ENCODE measurements at places on chromosomes 6 and 20.

DNA sequence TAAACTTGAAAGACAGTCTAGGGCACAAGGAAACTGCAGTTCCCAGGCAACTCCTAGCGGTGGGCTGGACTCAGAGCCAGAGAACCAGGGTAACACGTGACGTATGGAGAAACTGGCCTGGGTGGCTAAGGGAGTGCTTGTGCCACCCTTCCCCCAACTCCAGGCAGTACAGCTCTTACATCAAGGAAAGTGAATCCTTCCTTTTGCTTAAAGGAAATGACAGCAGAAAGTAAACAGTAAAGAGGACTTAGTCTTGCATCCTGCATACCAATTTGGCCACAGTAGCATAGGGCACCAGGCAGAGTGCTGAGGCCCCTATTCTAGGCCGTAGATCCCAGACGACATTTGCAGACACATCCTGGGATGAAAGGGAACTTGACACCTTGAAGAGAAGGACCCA, 322.8 kb downstream of the CD109 start:
- DNase-seq, result no peak

DNA sequence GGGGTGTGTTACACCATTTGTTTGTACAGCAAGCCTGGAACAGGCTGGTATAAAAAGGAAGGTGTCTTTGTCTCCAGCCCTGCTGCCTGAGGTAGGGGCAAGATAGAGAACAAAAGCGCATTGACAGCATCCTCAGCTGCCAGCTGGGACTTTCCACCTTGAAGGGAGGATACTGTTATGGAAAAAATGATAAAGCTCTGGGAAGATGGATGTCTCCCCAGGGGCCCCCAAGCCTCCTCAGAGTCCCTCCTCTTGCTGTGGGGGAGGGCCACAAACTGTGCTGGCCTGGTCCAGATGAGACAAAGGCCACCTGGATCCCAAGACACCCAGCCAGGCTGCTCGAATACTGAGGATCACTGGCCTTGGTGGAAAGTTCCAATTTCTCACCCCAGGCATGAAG, 13.0 kb downstream of the REM1 start:
- no peak for DNase-seq

DNA sequence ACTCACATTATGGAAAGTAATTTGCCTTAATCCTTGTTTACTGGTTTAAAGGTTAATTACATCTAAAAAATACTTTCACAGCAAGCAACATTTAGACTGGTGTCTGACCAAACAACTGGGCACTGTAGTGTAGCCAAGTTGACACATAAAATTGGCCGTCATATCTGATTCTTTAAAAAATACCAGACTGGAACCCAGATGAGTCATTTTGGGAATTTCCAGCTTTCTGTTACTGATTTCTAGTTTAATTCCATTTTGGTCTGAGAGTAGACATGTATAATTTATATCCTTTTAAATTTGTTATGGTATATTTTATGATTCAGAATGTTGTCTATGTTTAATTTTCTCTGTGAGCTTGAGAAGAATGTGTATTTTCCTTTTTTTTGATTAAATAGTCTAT, 44.1 kb downstream of the SCP2D1 start:
- no peak for DNase-seq

DNA sequence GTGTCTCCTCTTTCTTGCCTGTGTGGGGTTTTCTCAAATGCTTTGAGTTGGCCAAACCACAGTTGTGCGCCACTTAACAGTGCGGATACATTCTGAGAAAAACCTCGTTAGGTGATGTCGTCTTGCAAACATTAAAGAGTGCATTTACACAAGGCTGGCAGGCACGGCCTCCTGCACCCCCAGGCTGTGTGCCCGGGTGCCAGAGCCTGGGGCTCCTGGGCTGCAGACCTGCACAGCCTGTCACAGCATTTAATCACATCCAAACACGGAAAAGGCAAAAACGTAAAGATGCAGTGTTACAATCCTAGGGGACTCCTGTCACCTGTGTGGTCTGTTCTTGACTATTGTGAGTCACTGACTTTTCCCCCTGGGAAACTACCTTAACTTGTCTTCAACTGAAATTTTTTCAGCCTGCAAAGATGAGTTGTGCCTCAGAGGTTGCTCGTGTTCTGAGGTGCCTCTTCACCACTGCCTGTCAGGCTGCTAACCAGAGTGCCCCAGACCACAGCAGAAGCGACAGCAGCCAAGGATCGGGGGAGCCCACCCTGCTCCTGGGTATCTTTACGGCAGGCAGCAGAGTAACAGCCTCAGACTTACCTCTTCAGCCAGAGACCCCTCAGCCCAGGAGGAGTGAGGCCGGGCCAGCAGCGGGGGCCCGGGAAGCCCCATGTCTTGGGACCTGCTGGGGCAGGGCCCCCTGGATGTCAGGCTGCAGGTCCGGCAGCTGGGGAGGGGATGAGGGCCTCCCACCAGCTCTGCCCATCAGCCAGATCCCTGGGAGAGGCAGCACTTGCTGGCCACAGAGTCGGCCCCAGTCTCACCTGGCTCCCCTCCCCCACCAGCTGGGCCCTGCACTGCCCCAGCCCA, 683 bp upstream of the C20orf204 start:
- DNase-seq, result no peak

DNA sequence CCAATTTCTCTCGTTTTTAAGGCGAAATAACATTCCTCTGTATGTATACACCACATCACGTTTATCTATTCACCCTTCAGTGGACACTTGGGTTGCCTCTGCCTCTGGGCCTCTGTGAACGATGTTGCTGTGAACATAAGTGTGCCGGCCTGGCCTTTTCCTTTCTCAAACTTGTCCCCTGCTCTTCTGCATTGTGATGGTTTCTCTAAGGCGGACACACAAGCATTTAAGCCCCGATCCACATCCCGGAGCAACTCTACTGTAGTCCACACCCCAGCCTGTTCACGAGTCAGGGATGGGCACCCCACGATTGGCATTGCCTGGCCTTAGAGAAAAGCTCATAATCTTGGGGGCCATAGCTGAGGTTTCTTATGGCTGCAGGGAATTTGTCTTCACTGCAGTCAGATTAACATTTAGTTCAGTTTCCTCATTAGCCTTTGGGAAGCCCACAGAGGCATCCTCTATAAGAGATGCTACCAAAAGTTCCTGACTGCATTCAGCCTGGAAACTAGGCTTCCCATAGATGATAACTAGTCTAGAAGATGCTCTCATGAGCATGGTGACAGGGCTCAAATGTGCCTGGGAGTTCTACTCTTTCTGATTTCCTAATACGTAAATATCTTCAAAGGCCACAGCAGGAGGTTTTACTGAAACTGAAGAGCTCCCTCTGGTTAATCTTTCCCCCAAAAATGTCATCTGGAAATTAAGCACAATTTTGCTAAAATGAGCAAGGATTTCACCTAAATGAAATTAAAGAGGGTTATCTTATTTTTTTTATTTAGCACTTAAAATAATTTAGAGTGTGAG, 762 bp downstream of the ZC3H12D start:
- no peak for DNase-seq

GRCh38 chr6:45688180-45688579, 310.4 kb upstream of the SUPT3H start:
- no peak for DNase-seq

DNA sequence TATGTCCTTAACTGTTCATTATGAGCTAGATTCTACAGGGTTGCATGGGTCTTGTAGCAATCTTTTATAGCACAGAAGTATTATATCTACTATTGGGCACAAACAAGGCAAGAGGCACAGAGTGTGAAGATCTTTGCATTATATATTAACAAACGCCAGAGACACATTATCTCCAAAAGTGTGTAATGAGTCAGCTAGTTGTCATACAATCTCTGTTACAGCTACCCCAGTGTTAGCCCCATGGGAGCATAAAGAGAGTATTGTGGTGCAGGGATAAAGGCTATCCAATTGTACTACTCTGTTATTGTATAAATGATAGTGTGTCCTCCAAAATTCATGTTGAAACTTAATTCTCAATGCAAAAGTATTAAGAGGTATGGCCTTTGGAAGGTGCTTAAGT, 148.4 kb upstream of the RIMS1 start:
- DNase-seq, result no peak

GRCh38 chr20:56780266-56780665, 151.2 kb downstream of the TFAP2C start:
- peak; percentile 34 for DNase-seq

- no peak for DNase-seq
These were observed 10.1 kb downstream of the CRISP1 start for GRCh38 chr6:49856282-49856681.

Data from NB4 (cell line).